ENCODE measurements at places on chromosomes 3 and 15.
A peak's percentile ranks its signal among the peaks of the same experiment; 100 is the strongest.

GRCh38 chr3:112974894-112975293, at the start of gene CD200R1:
Gene CD200R1 (minus strand): TSS chr3:112975103. CDS start chr3:112974857, 246 bp downstream.
- no peak for DNase-seq

- DNase-seq, result peak; percentile 34
Observed at GRCh38 chr3:18900994-18901393, 247.3 kb upstream of the KCNH8 start.

DNA sequence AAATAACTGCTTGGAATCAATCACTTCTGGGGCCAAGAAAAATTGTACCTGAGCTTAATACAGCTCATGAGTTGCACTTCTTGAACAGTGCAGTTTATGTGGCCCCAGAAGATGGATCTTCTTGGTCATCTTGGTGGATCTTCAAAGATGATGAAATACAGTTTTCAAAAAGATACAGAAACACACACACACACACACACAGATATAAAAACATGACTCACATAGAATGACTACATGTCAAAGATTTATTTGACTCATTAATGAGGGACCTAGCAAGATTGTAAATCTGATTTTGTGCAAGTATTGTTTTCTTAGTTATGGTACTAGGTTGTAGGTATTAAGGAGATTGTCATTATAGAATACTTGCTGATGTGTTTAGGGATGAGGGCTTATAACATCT, 32.6 kb downstream of the PDCD6IP start:
- DNase-seq, result no peak

GRCh38 chr15:33296050-33296449, 14.7 kb upstream of the RYR3 start:
- DNase-seq, result no peak

- DNase-seq, result no peak
Observed at GRCh38 chr3:115423170-115423569, 200.1 kb upstream of the GAP43 start.

GRCh38 chr3:175002732-175003143, 143.6 kb downstream of the NAALADL2 start:
- no peak for DNase-seq

DNA sequence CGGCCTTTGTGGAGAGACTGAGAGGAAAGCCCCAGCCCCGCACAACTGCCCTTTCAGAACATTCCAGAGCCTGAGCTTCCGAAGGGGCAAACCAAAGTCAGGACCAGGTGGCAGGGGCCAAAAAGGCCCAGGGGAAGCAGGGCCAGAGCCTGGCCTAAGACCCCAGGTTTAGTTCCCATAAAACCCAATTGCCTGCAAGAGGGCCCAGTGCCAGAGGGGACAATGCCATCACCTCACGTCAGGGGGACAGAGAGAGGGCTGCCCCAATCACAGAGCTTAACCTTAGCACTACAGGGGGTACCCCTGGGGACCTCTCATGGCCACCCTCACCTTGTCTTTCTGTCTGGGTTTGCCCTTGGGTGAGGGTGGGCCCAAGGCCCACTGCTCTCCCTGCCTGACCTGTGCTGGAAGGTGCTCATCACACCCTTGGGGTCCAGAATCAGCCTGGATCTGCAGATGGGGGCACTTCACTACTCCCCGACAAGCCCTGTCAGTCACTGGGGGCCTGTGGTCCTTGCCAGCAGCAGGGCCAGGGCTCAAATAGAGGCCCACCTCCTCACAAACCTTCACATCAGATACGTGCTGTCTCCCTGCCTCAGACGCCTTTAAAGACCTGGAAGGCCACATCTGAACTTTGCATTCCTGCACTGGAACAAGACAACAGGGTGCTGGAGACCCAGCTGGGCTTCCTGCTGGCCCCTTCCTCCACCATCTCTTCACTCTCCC, 3.8 kb downstream of the CALML4 start:
- DNase-seq, result no peak

GRCh38 chr3:125119752-125120378, 64.1 kb upstream of the HEG1 start:
- peak; percentile 84 for DNase-seq

DNA sequence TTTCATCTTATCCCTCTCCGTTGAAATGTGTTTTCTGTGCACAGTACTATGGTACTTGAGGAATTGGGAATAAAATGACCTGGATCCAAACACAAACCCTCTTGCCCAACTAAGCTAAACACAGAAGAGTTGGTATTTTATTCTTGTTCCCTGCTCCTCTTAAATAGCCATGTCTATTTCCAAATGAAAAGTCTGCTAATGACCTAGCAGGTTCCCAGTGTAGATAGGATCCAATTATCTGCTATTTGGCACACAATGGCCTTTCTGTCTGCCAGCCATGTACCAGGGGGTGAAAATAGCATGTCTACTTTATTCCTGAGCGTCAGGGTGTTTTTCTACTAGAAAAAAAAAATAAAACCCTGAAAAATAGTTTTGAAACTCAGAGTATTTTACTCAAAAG, 657.0 kb upstream of the NAALADL2 start:
- no peak for DNase-seq

DNA sequence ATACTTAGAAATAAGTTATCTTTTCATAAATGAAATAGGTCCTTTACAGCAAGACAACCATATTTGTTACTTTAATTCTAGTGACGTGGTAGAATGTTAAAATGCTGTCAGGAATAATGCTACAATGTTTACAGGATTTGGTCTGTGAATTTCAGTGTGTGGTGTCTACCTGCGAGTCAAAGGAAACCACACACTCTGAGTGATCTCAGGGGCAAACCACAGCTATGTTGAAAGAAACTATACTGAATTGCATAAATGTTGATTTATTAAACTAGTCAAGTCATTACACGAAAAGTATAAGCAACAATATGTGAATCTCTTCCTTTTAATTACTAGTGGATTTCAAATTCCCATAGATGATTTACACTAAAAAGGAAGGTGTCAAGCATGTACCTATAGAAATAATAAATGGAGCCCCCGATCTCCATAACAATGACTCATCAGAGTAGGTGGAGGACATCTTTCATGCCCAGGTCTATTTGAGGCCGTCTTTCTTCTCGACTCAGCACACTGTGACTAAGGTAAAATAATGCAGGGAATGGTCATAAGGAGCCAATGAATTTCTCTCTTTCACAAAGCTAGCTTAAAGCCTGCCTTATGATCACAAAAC, 463.0 kb downstream of the ERC2 start:
- DNase-seq, result no peak

DNA sequence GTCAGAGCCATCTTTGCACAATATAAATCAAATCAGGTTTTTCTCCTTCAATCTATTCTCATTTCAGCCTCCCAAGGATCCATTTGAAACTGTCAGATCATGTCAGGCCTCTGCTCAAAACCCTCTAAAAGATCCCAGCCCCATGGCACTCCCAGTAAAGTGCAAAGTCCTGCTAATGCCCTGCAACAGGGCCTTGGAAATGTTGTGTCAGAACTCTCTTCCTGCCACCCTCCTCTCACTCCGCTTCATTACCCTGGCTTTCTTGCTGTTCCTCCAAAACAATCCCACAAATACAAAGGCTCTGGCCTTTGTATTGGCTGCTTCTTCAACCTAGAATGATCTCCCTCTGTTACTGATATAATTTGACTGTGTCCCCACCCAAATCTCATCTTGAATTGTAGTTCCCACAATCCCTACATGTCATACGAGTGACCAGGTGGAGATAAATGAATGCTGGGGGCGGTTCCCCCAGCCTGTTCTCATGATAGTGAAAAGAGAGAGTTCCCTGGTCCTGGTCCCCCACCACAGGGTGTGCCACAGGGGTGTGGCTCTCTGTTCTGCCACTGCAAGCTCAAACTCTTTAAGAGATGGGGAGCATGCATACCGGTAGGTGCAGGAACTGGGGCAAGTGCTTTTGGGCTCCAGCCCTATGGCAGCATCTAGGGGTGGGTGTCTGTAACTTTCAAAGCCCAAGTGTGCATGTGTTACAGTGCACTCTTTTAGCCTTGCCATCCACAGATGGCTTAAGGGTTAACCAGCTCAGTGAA, 22.9 kb upstream of the TRA2B start:
- DNase-seq, result no peak

- DNase-seq, result no peak
Observed at GRCh38 chr15:31060429-31061140, 40.9 kb downstream of the TRPM1 start.

- DNase-seq, result no peak
Observed at GRCh38 chr15:88365124-88365523, 102.1 kb downstream of the MRPL46 start.

DNA sequence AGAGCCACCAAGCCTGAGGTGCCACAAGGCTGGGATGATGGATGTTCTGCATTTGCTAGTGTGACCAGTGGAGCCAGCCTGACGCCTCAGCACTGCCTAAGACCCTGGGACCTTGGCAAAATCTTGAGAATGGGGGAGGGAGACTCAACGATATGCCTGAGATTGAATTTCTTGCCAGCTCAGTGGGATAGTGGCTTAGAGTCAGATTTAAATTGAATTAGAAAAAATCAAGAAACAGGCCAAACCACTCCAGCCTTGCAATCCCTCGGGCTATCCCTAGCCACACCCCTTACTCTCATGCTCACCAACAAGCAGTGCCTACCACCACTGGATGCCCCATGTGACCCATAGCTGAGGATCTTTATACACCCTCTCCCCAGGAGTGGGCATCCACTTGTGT, 18.7 kb upstream of the PDE8A start:
- no peak for DNase-seq

- DNase-seq, result no peak
Observed at GRCh38 chr3:9729419-9729818, 2.1 kb upstream of the BRPF1 start.

GRCh38 chr3:143172062-143172794, 52.7 kb downstream of the CHST2 start:
- DNase-seq, result no peak

DNA sequence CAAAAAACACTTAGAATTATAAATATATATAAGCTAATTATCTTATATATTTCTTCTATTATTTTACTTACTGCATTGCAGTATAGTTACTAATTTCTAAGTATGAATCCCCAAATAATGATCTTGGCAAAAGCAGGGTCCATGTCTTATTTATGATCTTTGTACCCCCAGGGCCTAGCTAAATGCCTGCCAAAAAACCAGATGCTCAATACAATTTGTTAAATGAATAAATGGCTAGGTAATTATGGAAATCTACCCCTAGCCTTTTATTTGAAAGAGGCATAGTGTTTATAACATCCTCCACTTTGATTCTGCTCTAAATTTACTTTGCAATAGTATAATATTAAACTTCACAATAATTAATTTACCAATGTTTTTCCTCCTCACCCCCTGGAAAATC, 69.5 kb downstream of the CSNK1G1 start:
- DNase-seq, result no peak

GRCh38 chr15:62125773-62126172, 39.3 kb downstream of the C2CD4B start:
- DNase-seq, result peak; percentile 31

GRCh38 chr3:42123012-42123581, 31.9 kb downstream of the TRAK1 start:
- peak; percentile 82 for DNase-seq

- DNase-seq, result no peak
Observed at GRCh38 chr3:175731543-175731942, 872.4 kb downstream of the NAALADL2 start.

All from GM12865 (cell line).